CD8-positive, alpha-beta memory T cell (primary cell): ENCODE measurements at places on chromosomes 3 and 15. TPM values are rescaled to one million over a fixed set of nuclear protein-coding genes. Genes with fewer than 3 reads are reported as not detected.
A peak's percentile ranks its signal among the peaks of the same experiment; 100 is the strongest.

C3orf22 gene
- not detected for total RNA-seq

DNA sequence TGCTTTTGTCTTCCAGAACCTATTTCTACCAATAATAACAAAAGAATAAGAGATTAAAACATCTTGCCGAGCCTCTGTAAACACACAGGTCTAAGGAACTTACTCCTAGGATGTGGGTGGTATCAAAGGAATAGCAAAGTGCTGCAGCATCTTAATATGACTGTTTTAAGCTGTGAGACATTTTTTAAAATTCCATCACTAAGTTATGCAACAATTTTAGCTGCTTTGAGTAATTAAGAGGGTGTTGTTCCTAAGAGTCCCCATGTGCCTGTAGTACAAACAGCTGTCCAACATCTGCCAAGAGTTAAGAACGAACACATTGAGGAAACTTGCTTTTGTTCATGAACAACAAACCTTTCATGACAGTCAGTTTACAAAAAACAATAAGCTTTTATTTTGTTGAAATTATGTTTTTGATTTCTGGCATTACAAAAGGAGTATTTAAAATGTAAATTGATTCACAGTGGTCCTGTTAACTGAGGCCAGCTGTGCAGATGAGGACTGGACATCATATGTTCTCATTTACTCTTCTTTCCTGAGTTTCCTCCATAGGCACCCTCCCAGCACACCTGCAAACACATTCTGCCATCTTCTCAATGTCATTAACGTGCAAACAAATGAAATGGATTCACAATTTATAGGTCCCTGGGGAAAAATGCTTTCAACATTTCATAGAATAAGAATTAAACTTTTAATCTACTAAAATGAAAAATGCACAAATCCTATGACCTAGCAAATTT lies 337.3 kb upstream of the ARHGEF26 start:
- H3K27ac ChIP-seq: no peak overlapping the region
- no peaks in the 10 kb centered on the region for H3K27me3 ChIP-seq
- H3K36me3 ChIP-seq: no peaks in the 10 kb centered on the region
- H3K4me1 ChIP-seq: no peaks in the 10 kb centered on the region
- DNase-seq: no peak
- no peak overlapping the region for H3K4me3 ChIP-seq

DNA sequence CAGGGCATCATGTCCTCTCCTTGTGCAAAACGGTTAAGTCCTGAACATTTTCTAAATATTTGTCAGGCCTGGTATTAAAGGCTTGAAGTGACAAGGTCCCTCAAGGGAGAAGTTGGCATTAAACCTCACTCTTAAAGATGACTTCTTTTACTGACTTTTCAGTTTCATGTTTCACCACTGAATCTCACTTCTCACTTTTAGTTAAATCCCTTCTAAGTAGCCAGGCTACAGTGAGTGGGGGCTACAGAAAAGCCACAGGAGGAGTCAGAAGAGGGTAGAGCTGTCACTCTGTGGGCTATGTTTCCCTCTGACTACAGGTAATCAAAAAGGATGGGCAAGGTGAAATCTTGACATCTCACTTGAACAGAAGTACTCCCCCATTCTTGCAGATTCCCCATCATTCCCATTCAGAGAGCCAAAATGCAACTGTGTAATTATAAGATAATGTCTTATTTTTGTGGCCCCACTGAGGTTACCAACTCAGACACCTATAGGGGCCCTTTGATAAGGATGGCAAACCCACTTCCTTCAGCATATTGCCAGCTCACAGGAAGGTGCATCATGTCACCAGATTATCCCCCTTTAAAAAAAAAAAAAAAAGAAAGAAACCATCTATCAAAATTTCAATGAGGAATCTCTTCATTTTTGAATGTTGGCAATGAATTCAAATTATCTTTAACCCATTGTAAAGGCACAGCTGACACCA lies 790.1 kb upstream of the CFAP20DC start:
- H3K36me3 ChIP-seq: no peaks in the 10 kb centered on the region
- DNase-seq: peak; percentile 22
- H3K27me3 ChIP-seq: no peaks in the 10 kb centered on the region
- no peak overlapping the region for H3K4me3 ChIP-seq
- no peak overlapping the region for H3K27ac ChIP-seq
- peaks cover 22% of the 10 kb centered on the region for H3K4me1 ChIP-seq

- no peaks in the 10 kb centered on the region for H3K27me3 ChIP-seq
- DNase-seq: no peak
- H3K4me1 ChIP-seq: no peaks in the 10 kb centered on the region
- no peaks in the 10 kb centered on the region for H3K36me3 ChIP-seq
Measured at GRCh38 chr3:72227486-72228070, 442.6 kb upstream of the PROK2 start.

CACNA1D gene
- 0.26 TPM for total RNA-seq

DNA sequence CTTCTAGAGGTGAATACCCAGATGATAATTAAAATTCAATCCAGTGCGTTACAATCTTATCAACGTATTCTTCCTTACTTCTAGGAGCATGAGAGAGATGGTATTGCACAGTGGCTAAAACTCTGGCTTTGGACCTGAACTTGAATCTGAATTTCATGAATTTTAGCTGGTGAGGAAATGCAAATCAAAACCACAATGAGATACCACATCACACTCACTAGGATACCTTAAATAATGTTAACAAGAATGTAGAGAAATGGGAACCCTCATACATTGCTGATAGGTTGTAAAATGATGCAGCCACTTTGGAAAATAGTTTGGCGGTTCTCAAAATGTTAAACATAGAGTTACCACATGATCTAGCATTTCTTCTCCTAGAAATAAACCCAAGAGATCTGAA lies 47.1 kb upstream of the TSC22D2 start:
- H3K27me3 ChIP-seq: no peaks in the 10 kb centered on the region
- DNase-seq: no peak
- no peaks in the 10 kb centered on the region for H3K36me3 ChIP-seq
- no peaks in the 10 kb centered on the region for H3K4me1 ChIP-seq
- H3K27ac ChIP-seq: no peak overlapping the region
- H3K4me3 ChIP-seq: no peak overlapping the region

GRCh38 chr3:31922962-31923361 lies 58.1 kb downstream of the OSBPL10 start:
- no peaks in the 10 kb centered on the region for H3K27me3 ChIP-seq
- peaks cover 6% of the 10 kb centered on the region for H3K4me1 ChIP-seq
- H3K27ac ChIP-seq: no peak overlapping the region
- no peaks in the 10 kb centered on the region for H3K36me3 ChIP-seq

DNA sequence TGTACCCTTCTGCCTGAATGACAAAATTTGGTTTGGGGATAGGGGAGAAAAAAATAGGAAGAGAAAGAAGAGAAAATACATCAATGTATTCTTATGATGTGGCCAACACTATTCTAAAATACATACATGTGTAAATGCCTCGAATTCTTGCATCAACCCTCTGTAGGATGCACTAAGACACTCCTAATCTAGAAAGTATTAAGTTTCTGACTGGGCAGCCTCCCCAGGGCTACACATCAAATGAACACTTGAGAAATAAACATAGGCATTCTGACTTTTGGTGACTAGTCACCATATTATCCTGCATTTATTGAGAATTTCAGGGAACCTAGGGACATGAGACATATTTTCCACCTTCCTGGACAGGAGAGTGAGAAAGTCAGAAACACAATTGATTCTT lies 109.2 kb downstream of the CPNE4 start:
- no peaks in the 10 kb centered on the region for H3K36me3 ChIP-seq
- no peak overlapping the region for H3K4me3 ChIP-seq
- DNase-seq: no peak
- H3K4me1 ChIP-seq: no peaks in the 10 kb centered on the region
- H3K27ac ChIP-seq: no peak overlapping the region

DNA sequence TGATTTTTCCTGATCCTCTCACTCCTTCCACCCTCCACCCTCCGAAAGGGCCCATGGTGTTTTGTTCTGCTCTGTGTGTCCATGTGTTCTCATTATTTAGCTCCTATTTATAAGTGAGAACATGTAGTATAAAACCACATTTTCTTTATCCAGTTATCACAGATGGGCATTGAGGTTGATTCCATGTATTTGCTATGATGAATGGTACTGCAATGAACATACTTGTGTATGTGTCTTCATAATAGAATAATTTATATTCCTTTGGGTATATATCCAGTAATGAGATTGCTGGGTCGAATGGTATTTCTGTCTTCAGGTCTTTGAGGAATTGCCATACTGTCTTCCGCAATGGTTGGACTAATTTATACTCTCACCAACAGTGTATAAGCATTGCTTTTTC lies 126.0 kb downstream of the IMPG2 start:
- H3K4me1 ChIP-seq: no peaks in the 10 kb centered on the region
- no peaks in the 10 kb centered on the region for H3K36me3 ChIP-seq
- no peak overlapping the region for H3K4me3 ChIP-seq
- H3K27me3 ChIP-seq: no peaks in the 10 kb centered on the region
- DNase-seq: no peak
- H3K27ac ChIP-seq: no peak overlapping the region

GRCh38 chr15:28106294-28107110 lies 7.4 kb upstream of the OCA2 start:
- peaks cover 13% of the 10 kb centered on the region for H3K4me1 ChIP-seq
- H3K27me3 ChIP-seq: peaks cover 9% of the 10 kb centered on the region
- H3K4me3 ChIP-seq: peak overlapping the region; percentile 44
- no peak overlapping the region for H3K27ac ChIP-seq
- peaks cover 1% of the 10 kb centered on the region for H3K36me3 ChIP-seq

DNA sequence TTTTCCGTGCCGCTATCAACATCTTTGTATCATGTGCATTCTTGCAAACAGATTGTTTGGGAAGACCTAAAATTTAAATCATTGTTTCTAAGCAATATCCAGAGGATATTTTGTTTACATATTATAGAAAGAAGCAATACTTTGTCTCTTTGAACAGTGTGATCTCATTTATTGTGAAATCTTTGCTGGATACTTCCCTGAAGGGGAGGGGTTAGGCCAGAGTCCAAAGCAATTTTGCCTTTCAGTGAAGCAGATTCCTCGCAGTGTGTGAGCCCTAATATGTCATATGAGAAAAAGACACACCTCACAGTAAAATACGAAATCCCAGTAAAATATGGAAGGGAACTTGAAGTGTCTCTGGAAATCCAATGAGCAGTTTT lies 158.7 kb upstream of the SLCO3A1 start:
- no peaks in the 10 kb centered on the region for H3K27me3 ChIP-seq
- H3K36me3 ChIP-seq: no peaks in the 10 kb centered on the region
- H3K4me1 ChIP-seq: no peaks in the 10 kb centered on the region
- DNase-seq: no peak

- no peaks in the 10 kb centered on the region for H3K4me1 ChIP-seq
- H3K27me3 ChIP-seq: no peaks in the 10 kb centered on the region
- no peak overlapping the region for H3K27ac ChIP-seq
- no peaks in the 10 kb centered on the region for H3K36me3 ChIP-seq
- no peak for DNase-seq
- no peak overlapping the region for H3K4me3 ChIP-seq
Measured at GRCh38 chr3:86954747-86955146, 36.2 kb downstream of the VGLL3 start.

DNA sequence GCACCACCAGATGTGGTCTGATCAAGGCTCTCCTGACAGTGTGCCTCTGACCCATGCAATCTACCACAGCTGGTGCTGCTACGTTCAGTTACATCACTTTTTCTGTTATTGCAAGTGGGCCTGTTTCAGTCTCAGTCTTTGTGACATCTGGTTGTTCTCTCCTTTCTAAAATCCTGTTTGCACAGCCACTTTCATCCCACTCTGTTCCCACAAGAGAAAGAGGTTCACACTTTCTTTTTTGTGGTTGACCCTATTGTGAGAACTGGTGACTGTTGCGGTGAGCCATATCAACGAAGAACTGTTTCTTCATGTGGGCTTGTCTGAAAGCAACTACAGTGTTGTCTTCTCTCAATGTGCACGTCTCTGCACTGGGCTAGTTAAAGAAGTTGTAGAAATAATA lies 342.8 kb upstream of the ARPP21 start:
- H3K36me3 ChIP-seq: no peaks in the 10 kb centered on the region
- no peak overlapping the region for H3K27ac ChIP-seq
- no peak overlapping the region for H3K4me3 ChIP-seq
- DNase-seq: no peak
- no peaks in the 10 kb centered on the region for H3K4me1 ChIP-seq
- no peaks in the 10 kb centered on the region for H3K27me3 ChIP-seq

PAK6 gene
- total RNA-seq: 1.9 TPM

CHRNA7 gene
- total RNA-seq: not detected

GRCh38 chr3:177195242-177195991 lies 1.9 kb downstream of the TBL1XR1 start:
- DNase-seq: no peak
- peak overlapping the region; percentile 79 for H3K27ac ChIP-seq
- H3K27me3 ChIP-seq: no peaks in the 10 kb centered on the region
- peaks cover 63% of the 10 kb centered on the region for H3K4me1 ChIP-seq
- H3K36me3 ChIP-seq: no peaks in the 10 kb centered on the region
- H3K4me3 ChIP-seq: peak overlapping the region; percentile 92

LRRC31 gene
- total RNA-seq: not detected

DNA sequence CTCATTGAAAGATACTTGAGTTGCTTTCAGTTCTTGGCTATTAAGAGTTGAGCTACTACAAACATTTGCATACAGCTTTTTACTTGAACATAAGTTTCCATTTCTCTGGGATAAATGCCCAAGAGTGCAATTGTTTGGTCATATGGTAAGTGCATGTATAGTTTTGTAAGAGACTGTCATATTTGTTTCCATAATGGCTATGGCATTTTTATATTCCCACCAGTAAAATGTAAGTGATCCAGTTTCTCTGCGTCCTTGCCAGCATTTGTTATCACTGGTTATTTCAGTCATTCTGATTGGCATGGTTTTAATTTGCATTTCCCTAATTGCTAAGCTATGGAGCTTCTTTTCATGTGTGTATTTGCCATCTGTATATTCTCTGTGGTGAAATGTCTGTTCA lies 22.5 kb downstream of the C3orf80 start:
- no peaks in the 10 kb centered on the region for H3K27me3 ChIP-seq
- H3K4me1 ChIP-seq: no peaks in the 10 kb centered on the region
- DNase-seq: no peak
- H3K27ac ChIP-seq: no peak overlapping the region

AP3B2 gene
- 0.61 TPM for total RNA-seq

DNA sequence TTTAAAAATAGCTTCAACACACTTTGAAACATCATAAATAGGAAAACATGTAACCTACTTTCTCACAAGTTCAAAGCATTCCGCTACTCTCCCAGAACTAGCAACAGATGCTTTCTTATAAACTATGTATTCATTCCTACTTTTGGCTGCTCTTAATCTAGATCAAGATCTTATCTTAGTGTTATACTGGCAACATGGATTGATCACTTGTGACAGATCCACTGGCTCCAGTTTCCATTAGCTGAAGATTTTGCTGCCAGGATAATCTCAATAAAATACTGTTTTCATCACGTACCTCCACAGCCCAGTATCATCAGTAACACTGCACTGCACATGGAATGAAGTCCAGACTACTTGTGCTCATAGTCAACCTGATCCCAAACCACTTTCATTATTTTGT lies 491.7 kb upstream of the AGTR1 start:
- no peaks in the 10 kb centered on the region for H3K4me1 ChIP-seq
- no peaks in the 10 kb centered on the region for H3K36me3 ChIP-seq
- no peak overlapping the region for H3K4me3 ChIP-seq
- no peak for DNase-seq
- H3K27me3 ChIP-seq: no peaks in the 10 kb centered on the region

NECTIN3 gene
- 12.8 TPM for total RNA-seq
